Right kidney (tissue), 9 donors: ENCODE measurements at places on chromosomes 6 and 20.

DNA sequence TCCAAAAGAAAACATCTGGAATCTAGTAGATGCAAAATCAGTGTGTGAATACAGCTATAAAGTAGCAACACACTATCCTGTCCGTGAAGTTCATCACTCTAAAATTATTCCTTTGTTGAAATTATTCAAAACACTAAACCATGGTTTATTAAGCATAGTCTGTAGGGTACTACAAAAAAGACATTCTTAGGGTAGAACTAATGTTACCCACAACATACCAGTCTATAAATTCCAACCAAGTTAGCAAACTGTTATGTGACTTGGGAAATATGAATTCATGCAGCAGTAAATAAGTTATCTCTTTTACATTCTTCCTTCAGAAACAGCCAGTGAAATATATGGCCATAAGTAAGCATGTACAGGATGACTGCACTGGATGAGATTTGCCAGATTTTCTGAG, 580.3 kb upstream of the ADGRB3 start:
- no peak for DNase-seq

DNA sequence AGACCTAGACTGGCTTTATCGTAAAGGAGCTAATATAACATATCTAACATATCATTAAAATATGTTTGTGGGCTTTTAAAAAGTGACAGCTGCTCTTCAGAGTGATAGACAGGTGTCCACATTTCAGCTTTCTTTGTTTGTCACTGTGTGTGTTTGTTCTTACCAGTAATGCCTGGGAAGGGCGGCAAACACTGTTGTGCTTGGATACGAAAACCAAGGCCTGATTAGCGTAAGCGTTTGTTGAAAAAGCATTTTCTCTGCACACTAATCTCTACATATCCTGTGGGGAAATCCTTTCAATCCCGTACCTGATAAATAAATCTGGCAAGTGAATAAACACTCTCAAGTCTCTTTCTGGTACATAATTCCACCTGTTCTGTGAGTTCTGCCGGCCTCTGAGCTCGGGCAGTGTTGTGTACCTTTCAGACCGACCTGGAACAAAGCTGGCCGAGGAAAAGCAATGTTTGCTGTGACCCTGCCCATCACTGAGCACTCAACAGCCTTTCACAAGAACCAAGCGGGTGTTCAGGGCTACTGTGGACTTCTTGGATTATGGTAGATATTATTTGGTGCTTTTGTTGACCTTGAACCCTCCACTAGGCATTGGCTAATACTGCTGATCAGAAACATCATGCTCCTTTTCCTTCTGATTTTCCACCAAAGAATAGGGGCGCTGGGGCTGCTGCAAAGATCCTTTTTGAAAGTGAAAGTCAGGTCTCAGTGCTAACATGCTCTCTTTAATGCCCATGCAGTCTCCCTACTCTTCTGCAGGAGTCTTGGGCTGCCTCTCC, 100.4 kb downstream of the CD83 start:
- no peak for DNase-seq

GRCh38 chr6:10180138-10181074, 234.5 kb downstream of the TFAP2A start:
- no peak for DNase-seq

- DNase-seq, result no peak
Measured at GRCh38 chr20:53773792-53774401, 180.3 kb upstream of the ZNF217 start.

- DNase-seq, result no peak
Measured at GRCh38 chr20:55153001-55153645, 677.7 kb downstream of the DOK5 start.

DNA sequence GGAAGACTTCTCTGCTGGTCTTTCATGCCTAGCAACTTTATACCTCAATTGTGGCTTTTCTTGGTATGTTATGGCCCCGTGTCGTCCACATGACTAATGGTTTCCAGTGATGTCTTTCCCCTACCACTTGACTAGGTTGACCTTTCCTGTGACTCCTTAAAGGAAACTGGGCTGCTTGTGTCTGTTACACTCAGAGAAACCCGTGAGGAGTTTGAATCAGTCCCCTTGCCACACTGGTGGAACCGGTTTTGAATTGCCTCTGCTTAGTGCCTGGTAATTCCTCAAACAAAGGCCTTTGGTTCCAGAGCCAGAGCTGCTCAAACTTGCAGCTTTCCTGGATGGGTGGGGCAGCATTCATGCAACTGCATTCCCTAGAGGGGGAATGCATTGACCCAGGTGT, 21.9 kb downstream of the ECT2L start:
- no peak for DNase-seq

- DNase-seq, result no peak
Measured at GRCh38 chr20:35699957-35700624, 886 bp downstream of the ROMO1 start.

DNA sequence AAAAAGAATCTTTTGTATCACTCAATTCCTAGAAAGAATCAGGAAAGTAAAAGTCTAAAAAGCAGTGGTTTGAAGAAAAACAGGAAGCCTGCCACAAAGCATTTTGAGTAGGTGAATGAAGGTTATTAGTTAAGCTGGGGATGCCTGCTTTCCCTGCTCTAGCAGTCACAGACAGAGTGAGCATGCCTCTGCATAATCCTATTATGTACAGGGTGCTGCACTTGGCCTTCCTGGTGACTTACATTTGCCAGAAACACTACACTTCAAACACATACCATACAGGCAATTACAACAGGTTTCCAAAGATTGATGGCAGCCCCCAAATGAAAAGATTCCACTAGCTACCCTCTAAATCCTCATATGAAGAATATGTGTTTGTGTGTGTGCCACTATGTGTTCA, 130.8 kb downstream of the TPBG start:
- DNase-seq, result no peak

DNA sequence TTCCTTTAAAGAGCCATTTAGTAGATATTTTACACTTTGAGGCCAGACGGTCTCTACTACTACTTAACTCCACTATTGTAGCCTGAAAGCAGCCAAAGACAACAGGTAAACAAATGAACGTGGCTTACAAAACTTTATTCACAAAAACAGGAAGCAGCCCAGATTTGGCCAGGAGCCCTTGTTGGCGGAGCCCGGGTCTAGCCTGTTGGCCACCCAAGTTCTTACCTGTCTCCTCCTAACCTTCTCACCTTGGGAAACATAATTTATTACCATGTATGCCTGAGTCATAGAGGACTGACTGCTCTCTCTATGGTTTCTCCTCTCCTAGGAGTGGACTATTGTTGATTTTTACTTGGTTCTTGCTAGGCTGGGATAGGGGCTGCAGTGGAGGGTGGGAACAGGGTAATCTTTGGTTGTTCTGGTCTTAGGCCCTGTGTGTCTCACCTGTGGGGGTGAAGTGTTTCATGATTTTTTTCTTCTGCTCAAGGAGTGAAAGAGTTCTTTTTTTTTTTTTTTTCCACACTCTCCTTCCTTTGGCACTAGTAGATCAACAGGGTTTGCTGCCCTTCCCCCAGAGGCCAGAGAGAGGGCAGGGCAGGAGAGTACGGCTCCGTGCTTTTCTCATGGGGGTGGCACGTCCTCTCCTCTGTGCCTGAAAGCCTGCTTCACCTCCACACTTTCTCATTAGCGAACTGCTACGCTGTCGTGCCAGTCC, 90.0 kb downstream of the RPP40 start:
- DNase-seq, result peak; percentile 47

- DNase-seq, result no peak
Measured at GRCh38 chr20:6418732-6419131, 295.9 kb upstream of the FERMT1 start.

GRCh38 chr20:16191496-16191895, 381.8 kb downstream of the KIF16B start:
- no peak for DNase-seq

GRCh38 chr6:117265410-117266256, at the start of gene VGLL2:
Gene VGLL2, plus strand, starts transcription at chr6:117265558. Its CDS starts 206 bp downstream, at chr6:117265764.
- DNase-seq, result peak; percentile 79

DNA sequence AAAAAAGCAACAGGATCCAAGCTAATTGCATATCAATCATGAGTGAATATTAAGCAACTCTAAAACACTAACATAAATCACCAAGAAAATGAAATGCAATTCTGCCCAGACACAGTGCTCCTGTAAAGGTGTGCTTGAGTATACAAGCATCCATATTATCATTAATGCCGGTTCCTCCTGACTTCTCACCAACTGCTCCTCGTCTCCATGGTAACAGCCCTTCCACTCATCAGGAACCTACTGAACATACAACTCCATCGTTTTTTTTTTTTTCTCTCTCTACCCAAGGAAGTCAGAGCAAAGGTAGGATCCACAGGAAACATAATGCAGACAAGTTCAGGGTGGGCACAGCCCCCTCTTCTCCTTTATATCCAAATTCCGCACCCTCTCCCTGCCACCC, 12.4 kb downstream of the GABBR1 start:
- DNase-seq, result no peak

GRCh38 chr6:121522265-121522664, 86.8 kb downstream of the GJA1 start:
- no peak for DNase-seq

DNA sequence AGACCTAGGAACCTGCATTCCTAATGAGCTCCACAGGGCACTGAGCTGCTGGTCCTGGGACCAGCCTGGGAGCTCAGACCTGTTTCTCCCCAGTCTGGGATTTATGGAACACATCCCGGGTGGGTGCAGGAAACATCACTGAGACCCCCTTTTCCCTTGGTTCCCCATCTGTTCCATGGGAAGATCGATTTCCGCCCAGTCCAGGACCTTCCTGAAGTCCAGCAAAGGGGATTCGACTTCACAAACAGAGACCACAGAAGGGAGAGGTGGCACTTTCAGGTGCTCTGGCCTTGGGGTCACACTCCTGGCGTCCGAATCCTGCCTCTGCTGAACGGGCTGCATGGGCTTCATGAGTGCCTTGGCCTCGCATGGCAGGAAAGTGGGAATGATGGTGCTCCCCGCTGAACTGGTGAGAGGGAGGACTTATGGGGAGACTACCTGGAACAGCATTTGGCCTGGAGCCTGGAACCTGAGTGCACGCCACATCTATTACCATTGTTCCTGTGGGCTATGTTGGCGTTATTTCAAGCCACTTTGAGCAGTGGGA, 296.3 kb downstream of the TAF4 start:
- no peak for DNase-seq

- no peak for DNase-seq
Measured at GRCh38 chr20:10523443-10523842, 88.3 kb downstream of the SLX4IP start.

DNA sequence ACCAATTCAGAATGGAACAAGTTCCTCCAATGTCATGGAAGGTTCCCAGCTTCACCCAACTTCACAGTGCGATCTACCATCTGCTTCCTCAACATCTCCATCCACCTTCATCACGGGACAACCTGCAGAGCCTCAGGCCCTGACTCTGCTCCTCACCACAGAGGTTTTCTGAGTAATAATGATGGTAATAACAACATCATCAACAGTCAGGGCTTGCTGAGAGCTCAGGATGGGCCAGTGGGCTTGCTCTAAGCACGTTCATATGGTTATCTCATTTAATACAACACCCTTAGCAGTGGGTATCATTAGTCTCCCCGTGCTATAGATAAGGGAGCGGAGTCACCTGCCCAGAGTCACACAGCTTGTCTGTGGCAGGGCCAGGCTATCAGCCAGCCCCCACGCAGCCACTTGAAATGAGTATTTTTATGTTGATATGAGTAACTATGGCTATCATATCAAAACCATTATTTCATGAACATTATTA, 38.6 kb downstream of the PREX1 start:
- no peak for DNase-seq

- DNase-seq, result no peak
Measured at GRCh38 chr20:17612992-17613327, 43.1 kb downstream of the DSTN start.

DNA sequence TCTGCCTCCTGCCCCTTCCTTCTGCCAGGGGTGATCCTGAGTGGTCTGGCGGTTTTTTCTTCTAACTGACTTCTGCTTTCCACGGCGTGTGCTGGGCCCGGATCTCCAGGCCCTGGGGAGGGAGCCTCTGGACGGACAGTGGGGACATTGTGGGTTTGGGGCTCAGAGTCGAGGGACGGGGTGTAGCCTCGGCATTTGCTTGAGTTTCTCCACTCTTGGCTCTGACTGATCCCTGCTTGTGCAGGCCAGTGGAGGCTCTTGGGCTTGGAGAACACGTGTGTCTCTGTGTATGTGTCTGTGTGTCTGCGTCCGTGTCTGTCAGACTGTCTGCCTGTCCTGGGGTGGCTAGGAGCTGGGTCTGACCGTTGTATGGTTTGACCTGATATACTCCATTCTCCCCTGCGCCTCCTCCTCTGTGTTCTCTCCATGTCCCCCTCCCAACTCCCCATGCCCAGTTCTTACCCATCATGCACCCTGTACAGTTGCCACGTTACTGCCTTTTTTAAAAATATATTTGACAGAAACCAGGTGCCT, 10.2 kb downstream of the SLC29A1 start:
- no peak for DNase-seq

DNA sequence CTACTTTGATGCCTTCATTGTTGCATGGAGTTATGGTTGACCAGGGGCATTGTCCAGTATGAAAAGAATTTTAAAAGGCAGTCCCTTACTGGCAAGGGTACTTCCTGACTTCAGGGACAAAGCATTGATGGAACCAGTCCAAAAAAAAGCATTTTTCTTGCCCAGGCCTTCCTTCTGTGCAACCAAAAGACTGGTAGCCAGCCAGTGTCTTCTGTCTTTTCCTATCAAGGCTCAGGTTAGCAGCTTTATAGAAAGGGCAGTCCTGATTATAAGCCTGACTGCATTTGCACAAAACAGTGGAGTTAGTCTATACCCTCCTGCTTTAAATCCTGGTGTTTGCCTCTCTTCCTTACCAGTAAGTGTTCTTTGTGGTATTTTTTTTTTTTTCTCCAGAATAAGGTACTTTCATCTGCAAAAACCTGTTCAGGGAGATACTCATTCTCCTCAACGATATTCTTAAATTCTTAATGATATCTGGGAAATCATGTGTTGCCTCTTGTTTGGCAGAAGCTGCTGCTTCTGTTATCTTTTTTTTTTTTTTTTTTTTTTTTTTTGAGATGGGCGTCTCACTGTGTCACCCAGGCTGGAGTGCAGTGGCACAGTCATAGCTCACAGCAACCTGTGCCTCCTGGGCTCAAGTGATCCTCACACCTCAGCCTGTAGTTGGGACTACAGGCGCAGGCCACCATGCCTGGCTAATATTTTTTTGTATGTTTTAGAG, 33.9 kb downstream of the SCAF8 start:
- DNase-seq, result no peak

- no peak for DNase-seq
Measured at GRCh38 chr6:56766806-56767178, 124.1 kb upstream of the DST start.

DNA sequence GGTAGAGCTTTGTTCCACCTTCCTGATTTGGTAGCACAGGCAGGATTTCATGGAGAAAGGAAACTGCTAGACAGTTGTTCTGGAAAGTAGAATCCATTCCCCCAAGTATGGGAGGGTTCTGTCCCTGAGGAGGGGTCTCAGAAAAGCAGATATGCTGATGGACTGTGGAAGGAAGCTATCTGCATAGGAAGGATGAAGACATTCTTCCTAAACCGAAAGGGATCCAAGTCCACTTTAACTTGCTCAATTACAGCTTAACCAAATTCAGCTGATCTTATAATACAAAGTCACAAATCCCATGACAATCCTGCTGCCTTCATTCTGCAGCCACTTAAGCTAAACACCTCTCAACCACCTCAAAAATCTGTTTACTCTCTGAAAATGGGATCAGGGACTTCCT, 2.6 kb downstream of the MAN1A1 start:
- no peak for DNase-seq

GRCh38 chr6:118780668-118781067, 113.3 kb upstream of the ASF1A start:
- no peak for DNase-seq

- no peak for DNase-seq
Measured at GRCh38 chr6:72784581-72784980, 162.7 kb downstream of the KCNQ5 start.
